ENCODE measurements at places on chromosomes 4 and X.
A peak's percentile ranks its signal among the peaks of the same experiment; 100 is the strongest.

- no peak for DNase-seq
Observed at GRCh38 chrX:21225643-21226042, 148.6 kb upstream of the CNKSR2 start.

GRCh38 chrX:114581528-114582263 is 2.2 kb upstream of the HTR2C start:
- no peak for DNase-seq

GRCh38 chr4:173857828-173858227 is 327.8 kb upstream of the HAND2 start:
- no peak for DNase-seq

- DNase-seq, result no peak
Observed at GRCh38 chr4:40367451-40367850, 32.3 kb downstream of the CHRNA9 start.

- no peak for DNase-seq
Observed at GRCh38 chrX:30414144-30414543, 105.0 kb upstream of the NR0B1 start.

GRCh38 chrX:23773601-23774175 is 9.3 kb upstream of the SAT1 start:
- DNase-seq, result no peak

DNA sequence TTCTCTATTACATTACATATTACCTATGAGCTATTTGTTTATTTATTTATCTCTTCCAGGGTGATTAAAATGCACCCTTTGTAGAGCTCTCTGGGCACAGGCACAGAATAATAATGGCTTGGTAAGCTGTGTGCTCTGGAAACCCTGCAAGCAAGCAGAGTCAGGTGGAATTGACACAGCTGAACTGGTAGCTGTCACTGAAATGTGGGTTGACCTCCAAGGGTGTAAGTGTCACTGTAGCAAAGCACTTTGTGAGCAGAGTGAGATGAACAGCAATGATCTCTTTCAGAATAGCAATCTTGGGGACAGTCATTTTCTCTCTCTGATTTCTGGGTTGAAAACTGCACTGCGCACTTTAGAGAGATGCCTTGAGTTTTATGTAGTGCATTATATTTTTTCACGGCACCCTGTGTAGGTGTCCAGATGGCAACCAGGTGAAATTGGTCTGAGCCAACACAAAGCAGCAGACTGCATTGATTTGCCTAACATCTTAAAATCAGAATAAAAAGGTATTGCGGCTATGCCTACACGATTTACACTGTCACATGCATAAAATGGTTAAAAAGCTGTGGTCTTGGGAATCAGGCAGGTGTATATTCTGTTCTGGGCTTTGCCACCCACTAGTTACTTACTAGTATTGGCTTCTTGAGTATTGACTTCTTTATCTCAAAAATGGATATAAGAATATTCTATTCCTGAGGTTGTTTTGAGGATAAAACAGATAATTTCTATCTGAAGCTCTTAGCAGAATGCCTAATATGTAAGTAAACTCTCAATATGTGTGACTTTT is 450.3 kb downstream of the RAPGEF2 start:
- DNase-seq, result no peak

- no peak for DNase-seq
Observed at GRCh38 chr4:146165840-146166239, 9.7 kb upstream of the LSM6 start.

DNA sequence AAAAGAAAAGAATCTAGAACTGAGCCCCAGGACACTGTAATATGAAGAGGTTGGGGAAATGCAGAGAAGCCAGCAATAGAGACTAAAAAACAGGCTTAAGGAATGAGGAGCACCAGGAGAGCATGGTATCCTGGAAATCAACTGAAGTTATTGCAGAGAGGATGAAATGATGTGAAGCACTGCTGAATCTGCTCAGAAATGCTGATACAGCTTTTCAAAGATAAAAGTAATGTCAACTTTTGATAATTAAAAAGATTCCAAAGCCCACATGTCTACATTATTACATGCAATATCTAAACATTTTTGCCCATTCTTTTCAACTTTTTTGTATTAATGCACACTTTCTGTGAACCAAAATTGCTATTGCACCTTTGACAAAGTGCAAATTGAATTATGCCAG is 718.4 kb downstream of the ADGRL3 start:
- DNase-seq, result no peak

DNA sequence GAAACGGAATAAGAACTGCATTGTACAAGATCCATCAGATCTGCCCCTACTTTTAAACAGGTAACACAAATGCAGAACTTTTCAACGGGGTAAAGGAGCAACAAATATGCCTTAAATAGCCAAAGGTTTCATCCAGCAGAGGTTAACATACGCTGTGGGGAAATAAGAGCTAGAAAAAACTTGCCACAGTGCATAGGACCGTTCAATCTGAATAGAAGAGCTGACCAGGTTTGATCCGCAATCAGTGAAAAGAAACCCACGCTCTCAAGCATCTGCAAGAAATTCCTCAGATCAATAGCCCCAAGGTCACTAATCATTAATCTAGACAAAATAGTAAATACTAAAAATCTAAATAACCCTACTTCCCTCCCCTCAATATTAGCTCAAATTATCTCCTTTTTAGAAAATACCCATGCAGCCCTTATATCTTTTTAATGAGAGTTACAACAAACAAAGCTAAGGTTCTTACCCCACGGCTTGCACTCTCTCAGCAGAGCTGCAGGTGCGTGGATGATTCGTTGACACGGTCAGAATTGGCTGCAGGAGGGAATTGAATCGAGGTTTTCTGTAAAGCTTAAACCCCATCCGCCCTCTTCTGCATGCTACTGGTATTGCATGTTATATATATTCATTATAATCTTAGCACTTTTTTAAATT is at the start of gene TLR10:
TSS of gene TLR10 (minus strand) at position 539 of the 657 bp plus-strand sequence. CDS start 7,400 bp downstream, outside the sequence.
- no peak for DNase-seq

DNA sequence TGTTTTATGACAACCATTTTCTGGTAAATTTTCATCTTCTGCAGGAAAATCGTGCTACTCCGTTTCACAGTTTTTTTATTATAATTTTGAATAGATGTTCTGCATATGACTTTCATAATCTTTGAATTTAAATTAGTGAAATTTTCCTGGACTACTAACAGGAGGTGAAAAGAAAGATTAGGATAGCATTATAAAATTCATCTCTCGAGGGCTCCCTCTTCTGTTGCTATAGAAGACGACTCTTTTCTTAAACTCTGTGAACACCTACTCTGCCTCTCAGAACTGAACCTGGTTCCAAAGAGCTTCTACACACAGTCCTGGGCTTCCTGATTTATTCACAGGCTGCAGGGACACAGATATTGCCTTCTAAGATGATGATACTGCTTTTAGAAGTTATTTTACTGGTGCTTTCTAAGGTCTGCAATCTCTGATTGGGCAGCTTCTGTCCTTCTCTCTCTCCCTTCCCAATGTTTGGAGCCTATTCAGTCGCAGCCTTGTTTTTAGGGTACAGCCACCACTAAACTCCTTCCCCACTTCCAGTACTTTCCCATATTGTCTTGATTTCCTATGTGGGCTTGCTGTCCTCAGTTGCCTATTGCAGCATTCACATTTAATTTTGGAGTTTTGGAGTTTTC is 10.1 kb upstream of the SAP30 start:
- no peak for DNase-seq

GRCh38 chr4:37978248-37978924 is 18.2 kb downstream of the PTTG2 start:
- DNase-seq, result no peak

GRCh38 chr4:133154725-133155124 is 5.6 kb downstream of the PCDH10 start:
- DNase-seq, result no peak

- no peak for DNase-seq
Observed at GRCh38 chr4:2915789-2916188, 47.4 kb downstream of the NOP14 start.

DNA sequence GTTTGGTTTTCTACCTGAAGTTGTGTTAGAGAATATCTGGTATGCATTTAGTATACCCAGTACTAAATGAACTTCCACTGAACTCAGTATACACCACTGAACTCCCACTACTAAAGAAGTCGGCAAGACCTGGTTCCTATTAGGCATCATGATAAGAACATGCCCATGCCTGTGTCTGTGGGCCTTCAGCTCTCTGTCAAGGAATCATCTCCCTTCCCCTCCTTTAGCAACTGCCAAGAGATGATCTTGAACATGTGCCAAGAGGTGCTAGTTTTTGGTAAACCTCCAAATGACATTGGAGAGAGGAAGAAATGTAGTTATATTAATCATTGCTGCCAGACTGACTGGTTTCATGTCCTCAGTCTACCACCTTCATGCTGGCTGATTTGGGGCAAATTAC is 113.2 kb downstream of the ATP10D start:
- no peak for DNase-seq

DNA sequence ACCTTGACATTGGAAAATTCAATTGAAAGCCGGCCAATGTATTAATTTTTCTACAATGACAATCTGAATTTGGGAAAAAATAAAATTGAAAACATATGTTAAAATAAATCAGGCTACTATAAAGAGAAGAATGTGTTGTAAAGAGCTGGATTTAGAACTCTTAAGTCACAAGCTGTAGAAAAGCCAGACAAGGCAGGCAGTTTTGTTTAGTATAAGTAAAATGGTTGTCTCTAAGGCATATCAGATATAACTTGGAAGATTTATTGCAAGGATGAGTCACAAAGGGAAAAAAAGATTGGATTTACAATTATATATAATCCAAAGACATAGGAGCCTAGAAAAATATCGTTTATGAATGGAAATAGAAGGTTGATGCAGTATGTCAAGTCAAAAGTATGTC is 549.1 kb upstream of the EPHA5 start:
- no peak for DNase-seq

DNA sequence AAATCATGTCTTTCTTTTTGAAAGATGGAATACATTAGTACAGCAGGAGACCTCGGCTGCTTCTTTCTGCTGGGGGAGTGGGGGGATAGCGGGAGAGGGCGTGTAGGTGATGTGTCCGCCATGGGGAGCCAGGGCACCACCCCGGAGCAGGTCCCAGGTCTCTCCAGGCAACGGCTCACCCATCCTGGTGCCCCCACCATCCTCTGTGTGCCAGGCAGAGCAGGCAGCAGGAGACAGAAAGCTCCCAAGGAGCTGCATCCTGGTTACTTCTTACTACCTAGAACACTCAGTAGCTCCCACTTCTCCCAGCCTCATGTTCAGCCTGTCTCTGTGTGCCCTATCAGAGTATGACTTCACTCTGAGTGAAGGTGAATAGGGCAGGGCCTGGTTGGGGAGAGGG is 23.6 kb downstream of the TNIP2 start:
- no peak for DNase-seq

DNA sequence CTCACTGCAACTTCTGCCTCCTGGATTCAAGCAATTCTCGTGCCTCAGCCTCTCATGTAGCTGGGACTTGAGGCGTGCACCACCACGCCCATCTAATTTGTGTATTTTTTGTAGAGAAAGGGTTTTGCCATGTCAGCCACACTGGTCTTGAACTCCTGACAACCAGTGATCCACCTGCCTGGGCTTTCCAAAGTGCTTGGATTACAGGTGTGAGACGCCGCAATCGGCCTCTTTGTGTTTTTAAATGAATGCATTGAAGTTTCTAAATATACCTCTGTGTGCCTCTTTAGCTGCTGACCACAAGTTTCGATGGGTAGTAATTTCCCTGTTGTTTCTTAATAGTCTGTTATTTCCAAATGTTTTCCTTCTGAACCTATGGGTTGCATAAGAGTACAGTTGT is 765.3 kb upstream of the GRIA3 start:
- DNase-seq, result no peak

DNA sequence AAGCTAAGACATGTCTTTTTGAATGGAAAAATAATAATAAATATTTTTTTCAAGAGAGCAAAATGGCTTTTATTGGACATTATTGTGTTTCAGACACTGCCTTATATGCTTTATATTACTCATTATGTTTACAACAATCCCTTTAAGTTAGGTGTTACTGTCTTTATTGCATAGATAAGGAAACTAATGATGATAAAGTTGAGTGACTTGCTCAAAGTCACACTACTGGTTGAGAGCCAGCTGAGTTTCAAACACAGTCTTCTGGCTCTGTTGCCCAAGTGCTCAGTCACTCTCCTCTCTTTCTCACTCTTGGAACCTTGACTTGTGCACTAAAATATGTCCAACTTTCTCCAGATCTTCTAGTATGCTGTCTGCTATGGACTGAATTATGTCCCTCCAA is 71.5 kb upstream of the SLC39A8 start:
- DNase-seq, result no peak

- no peak for DNase-seq
Observed at GRCh38 chr4:108714880-108715279, 48.0 kb downstream of the ETNPPL start.

GRCh38 chrX:18702362-18703195 is 4.9 kb upstream of the PPEF1 start:
- no peak for DNase-seq

GRCh38 chr4:18021720-18022571 is at the start of gene LCORL:
Gene LCORL (minus strand): TSS chr4:18021755. CDS start chr4:18021751, 4 bp downstream.
- DNase-seq, result peak; percentile 76

GRCh38 chrX:50877310-50877709 is 33.2 kb upstream of the BMP15 start:
- DNase-seq, result no peak

DNA sequence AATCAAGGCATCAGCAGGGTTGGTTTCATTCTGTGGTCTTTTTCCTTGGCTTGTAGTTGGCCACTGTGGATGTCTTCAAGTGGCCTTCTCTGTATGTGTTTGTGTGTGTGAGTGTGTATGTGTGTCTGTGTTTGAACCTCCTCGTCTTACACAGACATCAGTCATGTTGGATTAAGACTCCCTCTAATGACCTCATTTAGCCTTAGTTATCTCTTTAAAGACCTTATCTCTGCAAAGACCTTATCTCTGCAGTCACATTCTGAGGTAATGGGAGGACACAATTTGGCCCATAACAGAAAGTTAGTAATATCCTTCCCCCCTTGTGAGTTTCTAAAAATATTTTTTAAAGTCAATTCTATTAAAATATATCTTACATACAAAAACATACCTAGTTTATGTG is 126.7 kb downstream of the EMCN start:
- no peak for DNase-seq

DNA sequence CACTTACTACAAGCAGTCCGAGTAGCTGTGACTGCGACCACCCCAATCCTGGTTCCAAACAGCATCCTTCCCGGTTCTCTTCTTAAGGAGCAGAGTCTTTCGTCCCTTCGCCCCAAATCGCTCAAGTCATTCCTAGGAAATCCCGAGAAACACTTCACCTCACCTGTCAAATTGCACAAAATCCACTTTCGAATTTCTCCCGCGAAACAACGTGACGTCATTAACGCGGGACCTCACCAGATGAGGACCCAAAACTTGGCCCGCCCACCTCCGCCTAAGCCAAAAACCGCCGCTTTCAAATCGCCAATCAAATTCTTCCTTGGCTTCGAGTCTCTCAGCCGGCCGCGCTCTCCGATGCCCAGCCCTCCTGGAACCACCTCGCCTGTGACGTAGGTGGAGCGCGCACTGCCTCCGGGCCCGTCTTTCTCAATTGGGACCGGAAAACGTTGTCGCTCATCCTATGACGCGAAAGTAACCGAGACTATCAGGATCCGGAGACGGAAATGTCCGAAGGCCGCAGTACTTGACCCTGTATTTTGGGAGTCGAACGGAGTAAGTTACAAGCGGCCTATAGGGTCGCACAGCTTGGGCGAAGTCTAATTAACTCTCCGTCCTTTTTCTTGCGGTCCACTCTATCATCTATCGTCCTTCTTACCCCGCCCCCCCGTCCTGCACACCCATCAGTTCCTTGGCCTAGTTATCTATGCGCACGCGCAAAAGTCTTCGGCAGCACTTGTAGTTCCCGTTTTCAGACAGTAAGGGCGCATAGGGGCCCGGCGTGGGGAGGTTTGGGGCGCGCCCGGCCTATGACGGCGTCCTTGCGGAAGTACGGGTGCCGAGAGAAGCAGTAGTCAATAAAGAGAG is at the start of the genes LARP7 and ZGRF1:
TSS of gene LARP7 (plus strand) at position 456 of the 864 bp plus-strand sequence. CDS start 7,527 bp downstream, outside the sequence.
TSS of gene ZGRF1 (minus strand) at position 222 of the 864 bp plus-strand sequence. CDS start 3,733 bp downstream, outside the sequence.
- peak; percentile 95 for DNase-seq

- DNase-seq, result no peak
Observed at GRCh38 chr4:33751050-33751449, 2493.3 kb downstream of the ARAP2 start.

- no peak for DNase-seq
Observed at GRCh38 chrX:105136786-105137185, 83.7 kb downstream of the TEX13A start.
